Right ventricle myocardium inferior (tissue), 1 donor: ENCODE measurements at places on chromosomes 7 and 10. TPM values are rescaled to one million over a fixed set of nuclear protein-coding genes. Genes with fewer than 3 reads are reported as not detected.

OR6B1 gene
- total RNA-seq, result not detected

PTF1A gene
- not detected for total RNA-seq

OR6V1 gene
- not detected for total RNA-seq

LRIT1 gene
- total RNA-seq, result not detected

HOXA1 gene
- not detected for total RNA-seq

CREB5 gene
- 4.8 TPM for total RNA-seq

AZGP1 gene
- total RNA-seq, result 94.1 TPM

RELN gene
- total RNA-seq, result 0.62 TPM

CLEC2L gene
- total RNA-seq, result not detected

NEURL1 gene
- 0.05 TPM for total RNA-seq

SPDYE8 gene
- not detected for total RNA-seq

POU6F2 gene
- 0.24 TPM for total RNA-seq

NKX1-2 gene
- not detected for total RNA-seq

TRPV5 gene
- total RNA-seq, result not detected

IL2RA gene
- total RNA-seq, result 3.8 TPM

PKD2L1 gene
- not detected for total RNA-seq

BAIAP2L1 gene
- total RNA-seq, result 1.6 TPM

SPDYE2B gene
- not detected for total RNA-seq

RBP4 gene
- 12.8 TPM for total RNA-seq

FGFR2 gene
- 0.70 TPM for total RNA-seq

ZNF727 gene
- total RNA-seq, result 1.6 TPM

MNX1 gene
- not detected for total RNA-seq

CYTH3 gene
- 30.3 TPM for total RNA-seq

SCD gene
- 53.6 TPM for total RNA-seq

ASZ1 gene
- total RNA-seq, result not detected

ZNF212 gene
- 4.8 TPM for total RNA-seq

SRRM3 gene
- total RNA-seq, result 16.5 TPM
